ENCODE measurements at places on chromosomes 2 and 18.

DNA sequence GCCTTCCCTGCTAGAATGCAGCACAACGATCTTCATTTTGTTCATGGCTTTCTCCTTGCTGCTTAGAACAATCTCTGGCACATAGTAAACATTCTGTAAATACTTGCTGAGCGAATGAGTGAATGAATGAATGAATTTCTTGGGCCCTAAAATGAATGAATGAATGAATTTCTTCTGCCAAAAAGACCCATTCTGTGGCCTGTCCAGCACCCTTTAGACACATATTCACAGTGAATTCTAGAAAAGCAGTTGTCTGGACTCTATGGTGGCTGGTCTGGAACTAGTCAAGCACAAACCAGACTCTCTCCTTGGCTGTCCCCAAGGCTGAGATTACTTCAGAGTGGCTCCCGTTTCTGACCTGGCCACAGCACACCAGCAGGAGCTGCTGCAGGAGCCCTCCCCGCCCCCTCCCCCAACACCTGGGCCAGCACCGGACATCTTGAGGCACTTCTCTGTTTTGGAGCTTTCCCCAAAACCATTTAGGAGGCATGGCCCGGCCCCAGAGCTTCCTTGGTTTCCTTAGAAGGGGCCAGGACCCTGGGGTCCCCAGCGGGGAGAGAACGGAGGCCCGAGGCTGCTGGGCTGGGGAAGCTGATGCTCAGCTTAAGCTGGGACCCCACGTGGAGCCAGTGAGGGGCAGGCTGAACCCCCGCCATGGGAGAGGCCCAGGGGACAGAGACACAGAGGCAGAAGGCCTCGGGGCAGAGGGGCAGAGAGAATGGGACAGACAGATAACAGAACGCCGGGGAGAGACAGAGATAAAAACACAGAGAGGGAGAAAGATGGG lies 159.0 kb downstream of the ZFP36L2 start:
- no peak for DNase-seq

- DNase-seq, result no peak
Measured at GRCh38 chr18:25314151-25314837, 37.7 kb downstream of the ZNF521 start.

DNA sequence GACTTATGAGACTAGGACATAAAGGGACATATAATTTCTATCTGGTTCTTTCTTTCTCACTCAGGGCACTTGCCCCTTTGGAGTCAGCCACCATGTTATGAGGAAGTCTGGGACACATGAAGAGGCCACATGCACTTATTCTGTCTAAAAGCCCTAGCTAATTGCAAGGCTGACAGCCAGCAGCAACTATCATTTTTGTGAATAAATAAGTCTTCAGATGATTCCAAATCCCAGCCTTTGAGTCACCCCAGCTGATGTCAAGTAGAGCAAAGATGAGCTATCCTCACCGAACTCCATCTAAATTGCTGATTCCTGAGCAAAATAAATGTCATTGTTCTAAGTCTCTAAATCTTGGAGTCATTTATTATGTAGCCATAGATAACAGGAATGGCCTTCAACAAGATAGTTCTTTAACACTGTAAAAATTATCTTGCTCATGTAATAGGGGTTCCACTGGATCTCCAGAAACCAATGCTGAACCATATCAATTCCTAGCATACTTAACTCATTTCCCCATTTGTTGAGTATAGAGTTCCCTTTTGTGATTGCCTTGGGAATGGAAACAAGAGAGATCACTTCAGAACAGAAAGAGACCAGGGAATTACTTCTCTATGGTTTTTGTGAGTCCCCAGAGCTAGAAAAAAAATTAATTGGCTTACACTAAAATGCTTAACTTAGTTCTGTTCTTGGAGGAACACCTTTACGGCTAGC lies 50.6 kb upstream of the FN1 start:
- no peak for DNase-seq

GRCh38 chr18:44955825-44956224 lies 275.1 kb downstream of the SETBP1 start:
- DNase-seq, result no peak

- DNase-seq, result no peak
Measured at GRCh38 chr2:175999283-175999819, 2.7 kb downstream of the LNPK start.

DNA sequence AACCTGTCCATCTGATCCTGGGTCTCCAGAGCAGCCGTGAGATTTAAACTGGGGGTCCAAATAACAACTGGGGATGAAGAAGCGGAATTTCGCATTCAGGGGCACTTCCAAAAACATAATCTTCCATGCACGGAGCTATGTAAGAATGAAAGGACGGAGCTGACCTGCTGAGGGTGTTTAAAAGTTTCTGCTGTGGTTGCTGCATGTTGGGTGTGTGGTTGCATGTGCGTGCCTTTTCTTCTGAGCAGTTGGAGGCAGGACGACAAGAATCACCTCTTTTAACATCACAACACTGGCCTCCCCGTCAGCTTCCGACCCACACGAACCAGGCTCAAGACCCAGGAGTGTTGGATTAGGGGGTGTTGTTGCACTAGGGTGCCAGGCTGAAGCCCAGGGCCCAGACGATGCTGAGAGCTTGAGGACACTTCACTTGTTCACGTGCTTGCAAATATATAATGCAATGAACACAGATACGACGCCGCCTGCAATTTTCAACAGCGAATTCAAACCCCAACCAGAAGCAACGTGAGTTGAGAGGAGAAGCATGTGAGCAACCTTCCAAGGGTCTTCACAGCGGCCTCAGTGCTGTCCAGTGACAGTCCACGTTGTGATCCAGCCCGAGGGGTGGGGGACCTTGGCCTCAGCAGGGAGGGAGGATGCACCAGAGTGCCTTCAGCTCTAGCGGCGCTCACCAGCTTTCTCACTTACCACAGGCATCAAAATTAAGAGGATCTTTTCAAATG lies 76.0 kb upstream of the SALL3 start:
- no peak for DNase-seq

DNA sequence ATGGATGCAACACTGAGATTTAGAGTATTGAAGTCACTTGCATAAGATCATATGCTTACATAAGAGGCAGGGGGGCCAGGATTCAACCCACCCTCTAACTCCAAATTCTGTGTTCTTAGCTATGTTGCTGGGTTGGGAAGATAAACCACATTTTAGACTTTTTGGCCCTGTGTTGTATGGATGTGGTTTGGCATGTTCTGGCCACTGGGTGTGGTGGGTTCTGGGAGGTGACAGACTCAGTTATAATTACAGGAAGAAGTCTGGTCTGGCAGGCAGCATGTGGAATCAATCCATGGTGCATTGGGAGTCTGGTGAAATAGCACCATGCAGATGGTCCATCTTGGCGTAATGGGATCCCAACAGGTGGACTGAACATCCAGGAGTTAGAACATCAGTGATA lies 138.9 kb downstream of the LTBP1 start:
- no peak for DNase-seq

- no peak for DNase-seq
Measured at GRCh38 chr2:231306791-231307393, 88.6 kb upstream of the B3GNT7 start.

DNA sequence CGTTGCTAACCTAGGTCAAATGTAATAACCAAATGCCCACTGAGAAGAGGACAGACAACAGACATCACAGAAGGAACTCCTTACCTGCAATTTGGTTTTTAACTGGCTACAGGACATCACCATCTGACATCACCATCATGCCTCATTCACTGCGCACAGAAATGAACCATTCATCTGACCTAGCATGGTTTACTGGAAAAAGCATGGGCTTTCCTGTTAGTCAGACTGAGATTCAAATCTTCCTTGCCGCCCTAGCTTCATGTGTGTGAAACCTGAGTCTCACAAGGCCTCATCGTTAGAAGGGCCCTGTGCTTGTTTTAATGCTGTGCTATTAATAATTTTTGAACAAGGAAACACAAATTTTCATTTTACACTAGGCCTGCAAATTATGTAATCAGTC lies 1.1 kb upstream of the HIBCH start:
- no peak for DNase-seq

DNA sequence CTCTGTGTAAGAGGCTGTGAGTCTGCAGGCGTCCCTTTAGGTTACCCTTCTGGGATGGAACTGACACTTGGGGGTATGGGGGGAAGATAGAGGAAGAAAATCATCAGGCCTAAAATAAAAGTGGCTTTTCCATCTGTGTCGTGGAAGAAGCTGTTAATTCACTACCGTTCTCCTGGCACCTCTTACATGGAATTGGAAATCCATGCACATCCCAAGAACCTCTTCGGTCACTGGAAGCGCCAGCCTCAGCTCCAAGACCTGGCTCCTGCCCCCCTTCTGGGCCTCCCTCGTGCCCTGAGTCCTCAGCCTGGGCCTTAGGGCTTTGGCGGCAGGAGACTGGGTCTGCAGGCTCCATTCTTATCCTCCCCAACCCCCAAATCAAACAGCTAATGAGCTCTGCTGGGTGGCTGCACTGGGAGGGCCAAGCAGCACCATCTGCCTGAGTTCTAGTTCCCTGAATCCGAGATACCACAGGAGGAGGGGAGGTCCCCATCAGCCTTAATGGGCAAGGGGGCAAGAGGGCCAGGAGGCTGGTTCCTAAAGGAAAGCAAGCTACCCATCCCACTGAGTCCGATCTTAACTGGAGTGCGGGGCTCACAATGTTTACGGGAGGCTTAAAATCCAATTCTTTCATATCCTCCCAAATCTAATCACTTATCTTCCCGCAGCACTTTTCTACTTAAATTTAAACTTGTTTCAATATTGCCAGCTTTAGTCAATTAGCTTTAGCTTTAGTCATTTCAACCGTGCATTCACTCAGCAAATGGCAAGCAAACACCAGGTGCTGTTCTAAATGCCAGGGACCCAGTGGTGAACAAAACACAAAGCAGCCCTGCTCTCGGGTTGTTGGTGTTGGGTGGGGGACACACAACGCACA lies 52.8 kb downstream of the FAM178B start:
- DNase-seq, result no peak

GRCh38 chr2:222568865-222569264 lies 87.0 kb downstream of the FARSB start:
- no peak for DNase-seq

GRCh38 chr2:112646791-112647689 lies 1.3 kb downstream of the SLC20A1 start:
- no peak for DNase-seq

DNA sequence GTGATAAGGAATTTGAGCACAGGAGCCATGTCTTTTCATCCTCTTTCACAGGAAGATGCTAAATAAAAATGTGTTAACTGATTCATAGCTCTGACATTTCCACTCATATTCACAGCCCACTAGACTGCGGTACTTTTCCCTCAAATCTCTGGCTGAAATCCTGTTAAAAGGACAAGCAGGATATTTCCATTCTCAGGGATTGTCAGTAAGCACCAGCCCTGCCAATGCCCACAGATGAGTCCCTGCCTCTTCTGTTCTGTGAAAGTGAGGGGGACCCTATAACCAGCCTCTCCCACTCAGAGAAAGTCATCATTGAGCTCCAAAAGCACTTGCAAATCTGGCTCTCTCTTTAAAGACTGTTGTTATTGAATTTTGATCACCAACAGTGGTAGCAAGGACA lies 440.5 kb downstream of the SETBP1 start:
- DNase-seq, result no peak

- DNase-seq, result no peak
Measured at GRCh38 chr18:59570101-59570775, 127.0 kb downstream of the CCBE1 start.

DNA sequence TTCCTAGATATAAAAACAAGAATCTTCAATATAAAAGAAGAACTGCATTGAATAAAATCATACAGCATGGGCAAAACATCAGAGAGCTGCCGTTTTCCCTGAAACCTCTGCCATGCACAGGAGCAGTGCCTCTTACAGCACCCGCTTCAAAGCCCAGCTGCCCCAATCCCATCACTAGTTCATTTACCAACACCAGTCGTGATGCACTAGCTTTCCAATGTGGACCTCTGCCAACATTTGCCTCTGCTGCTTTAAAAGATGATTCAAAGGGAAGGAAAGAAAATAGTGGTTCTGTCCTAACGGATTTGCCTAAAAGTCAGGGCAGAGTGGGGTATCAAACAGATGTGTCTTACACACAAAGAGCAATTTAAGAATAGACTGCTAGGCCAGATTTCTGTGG lies 43.4 kb upstream of the AP1S3 start:
- no peak for DNase-seq

DNA sequence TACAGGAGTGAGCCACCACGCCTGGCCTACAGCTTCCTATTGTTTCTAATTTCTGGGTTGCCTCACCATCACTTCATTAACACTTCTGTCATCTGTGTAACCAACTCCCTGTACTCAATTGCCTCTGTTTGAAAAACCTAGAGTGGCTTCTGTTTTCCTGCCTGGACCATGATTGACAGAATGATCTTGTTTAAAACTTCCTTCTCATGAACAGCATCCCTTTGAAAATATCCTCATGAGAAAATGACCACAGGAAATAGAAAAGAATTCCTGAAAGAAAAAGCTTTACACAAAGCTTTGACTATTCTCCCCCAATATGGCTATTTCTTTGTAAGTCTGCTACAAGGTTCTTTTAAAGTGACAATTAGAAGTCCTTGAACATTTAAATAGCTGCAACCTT lies 672.3 kb downstream of the ARHGAP15 start:
- DNase-seq, result no peak

GRCh38 chr2:202361108-202361507 lies 15.0 kb upstream of the BMPR2 start:
- no peak for DNase-seq

DNA sequence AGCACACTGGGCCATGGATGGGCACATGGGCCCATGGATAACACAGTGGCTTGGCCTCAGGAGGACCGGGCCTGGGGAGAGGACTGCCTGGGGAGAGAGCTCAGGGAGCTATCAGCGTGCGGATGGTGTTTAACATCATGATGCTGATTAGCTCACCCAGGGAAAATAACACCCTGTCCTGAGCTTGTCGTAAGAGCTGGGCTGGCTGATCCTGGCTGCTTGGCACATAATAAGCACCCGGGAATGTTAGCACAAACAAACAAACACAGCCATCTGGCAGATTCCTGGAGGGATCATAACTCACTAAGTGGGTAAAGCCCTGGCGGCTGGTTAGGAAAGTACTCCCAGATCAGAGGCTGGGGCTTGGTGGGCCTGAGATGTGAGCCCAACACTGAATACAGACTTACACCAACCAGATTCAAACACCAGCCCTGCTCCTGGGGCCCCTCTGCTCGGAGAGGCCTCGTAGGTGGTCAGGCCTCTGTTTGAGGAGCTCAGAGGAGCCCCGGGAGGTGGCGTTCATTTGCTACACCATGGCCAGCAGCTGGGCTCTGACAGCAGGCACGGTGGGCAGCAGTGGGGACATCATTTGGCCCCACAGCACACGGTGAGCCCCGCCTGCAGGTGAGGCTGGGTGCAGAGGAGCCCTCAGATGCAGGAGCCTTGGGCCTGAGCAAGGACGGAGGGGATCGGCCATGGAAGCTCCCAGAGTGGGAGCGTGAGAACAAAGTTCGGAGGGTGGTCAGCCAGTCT lies 193.4 kb upstream of the HDAC4 start:
- DNase-seq, result no peak
